Stimulated activated CD8-positive, alpha-beta memory T cell treated with anti-CD3 and anti-CD28 coated beads, Interleukin-15, amount 100 ng/mL, for 1 hour (primary cell): ENCODE measurements at places on chromosomes 3 and 15.

DNA sequence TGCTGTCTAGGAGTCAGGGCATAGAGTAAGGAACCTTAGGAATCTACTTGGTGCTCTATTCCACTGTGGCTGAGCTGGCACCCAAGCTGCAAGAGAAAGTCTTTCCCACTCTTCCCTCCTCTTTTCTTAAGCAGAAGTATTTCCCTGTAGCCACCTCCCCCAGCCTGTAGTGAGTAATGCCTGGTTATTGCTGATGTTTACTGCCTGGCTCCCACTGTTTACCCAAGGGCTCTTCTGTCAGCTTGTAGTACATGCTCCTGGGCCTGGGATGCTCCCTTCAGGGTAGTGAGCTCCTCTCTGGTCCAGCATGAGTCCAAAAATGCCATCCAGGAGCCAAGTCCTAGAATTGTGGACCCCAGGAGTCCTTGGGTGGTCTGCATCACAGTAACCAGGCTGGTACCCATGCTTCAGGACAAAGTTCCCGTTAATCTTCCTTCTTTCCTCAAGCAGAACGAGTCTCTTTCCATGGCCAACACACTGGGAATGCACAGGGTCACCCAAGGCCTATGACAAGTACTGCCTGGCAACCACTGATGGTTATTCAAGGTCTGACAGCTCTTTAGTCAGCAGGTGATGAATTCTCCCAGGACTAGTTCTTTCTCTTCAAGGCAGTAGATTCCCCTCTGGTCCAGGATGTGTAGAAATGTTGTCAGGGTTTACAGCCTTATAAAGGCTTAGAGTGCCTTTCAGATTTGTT lies 17.6 kb downstream of the GALK2 start:
- DNase-seq = no peak

DNA sequence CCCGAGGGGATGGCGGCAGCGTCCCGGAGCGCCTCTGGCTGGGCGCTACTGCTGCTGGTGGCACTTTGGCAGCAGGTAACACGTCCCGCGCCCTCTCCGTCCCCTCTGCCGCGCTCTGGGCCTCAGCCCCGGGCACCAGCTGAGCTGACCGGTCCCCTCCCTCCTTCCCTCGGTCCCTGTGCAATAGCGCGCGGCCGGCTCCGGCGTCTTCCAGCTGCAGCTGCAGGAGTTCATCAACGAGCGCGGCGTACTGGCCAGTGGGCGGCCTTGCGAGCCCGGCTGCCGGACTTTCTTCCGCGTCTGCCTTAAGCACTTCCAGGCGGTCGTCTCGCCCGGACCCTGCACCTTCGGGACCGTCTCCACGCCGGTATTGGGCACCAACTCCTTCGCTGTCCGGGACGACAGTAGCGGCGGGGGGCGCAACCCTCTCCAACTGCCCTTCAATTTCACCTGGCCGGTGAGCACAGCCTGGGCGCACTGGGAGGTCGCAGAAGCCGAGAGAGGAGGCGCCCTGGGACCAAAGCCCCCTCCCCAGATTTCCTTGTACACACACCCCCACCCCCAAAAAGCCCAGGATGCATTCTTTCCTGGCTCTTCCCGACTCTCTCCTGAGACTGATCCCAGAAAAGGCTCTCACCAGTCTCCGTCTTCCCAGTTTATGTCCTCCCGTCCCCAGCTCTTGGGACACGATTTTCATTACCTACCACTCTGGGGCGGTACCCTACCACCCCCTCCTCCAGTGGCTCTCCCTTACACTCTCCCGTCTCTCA lies 705 bp downstream of the DLL4 start:
- no peak for DNase-seq

- DNase-seq = no peak
Measured at GRCh38 chr3:155912579-155913190, 42.2 kb downstream of the GMPS start.

GRCh38 chr15:79516155-79516554 lies 84.0 kb downstream of the MINAR1 start:
- no peak for DNase-seq

DNA sequence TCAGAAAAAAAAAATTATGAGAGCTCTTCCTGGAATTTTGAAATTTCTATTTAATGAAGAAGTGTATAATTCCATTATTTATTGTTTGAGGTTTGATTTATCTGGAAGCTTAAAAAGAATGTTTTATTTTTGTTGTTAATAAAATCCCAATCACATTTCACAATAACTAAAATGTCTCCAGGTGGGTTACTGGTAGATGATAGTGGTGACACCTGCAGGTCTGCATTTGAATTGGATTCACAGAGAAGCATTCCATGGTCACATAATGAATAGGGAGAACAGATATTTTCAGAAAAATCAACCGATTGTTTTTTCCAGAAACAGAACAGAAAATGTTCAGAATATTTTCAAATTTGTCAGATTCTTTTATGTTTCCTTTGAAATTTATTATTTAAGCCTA lies 48.3 kb downstream of the ASB7 start:
- DNase-seq = no peak

DNA sequence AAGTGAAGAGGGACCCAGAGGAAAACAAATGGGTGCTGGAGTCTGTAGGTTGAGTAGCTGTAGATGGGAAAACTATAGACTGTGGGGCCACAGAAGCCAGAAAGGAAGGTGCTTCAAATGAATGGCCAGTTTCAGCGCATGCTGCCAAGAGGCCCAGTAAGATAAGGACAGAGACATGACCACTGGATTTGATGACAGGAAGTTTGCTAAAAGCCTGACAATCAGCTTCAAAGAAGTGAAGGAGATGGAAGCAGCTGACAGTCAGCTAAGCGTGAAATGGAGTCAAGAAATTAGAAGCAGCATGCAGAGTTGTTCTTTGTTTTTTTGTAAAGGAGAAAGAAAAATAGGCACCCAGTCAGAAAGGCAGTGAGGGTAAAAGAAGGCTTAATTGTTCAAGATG lies 24.9 kb downstream of the TXNRD3 start:
- no peak for DNase-seq

GRCh38 chr15:58066042-58066867 lies 744 bp upstream of the ALDH1A2 start:
- no peak for DNase-seq

GRCh38 chr3:75136100-75136897 lies 521.8 kb upstream of the CNTN3 start:
- no peak for DNase-seq

- DNase-seq = no peak
Measured at GRCh38 chr3:48415251-48415953, 14.5 kb downstream of the PLXNB1 start.

- DNase-seq = no peak
Measured at GRCh38 chr3:87173071-87173470, 54.0 kb upstream of the CHMP2B start.

DNA sequence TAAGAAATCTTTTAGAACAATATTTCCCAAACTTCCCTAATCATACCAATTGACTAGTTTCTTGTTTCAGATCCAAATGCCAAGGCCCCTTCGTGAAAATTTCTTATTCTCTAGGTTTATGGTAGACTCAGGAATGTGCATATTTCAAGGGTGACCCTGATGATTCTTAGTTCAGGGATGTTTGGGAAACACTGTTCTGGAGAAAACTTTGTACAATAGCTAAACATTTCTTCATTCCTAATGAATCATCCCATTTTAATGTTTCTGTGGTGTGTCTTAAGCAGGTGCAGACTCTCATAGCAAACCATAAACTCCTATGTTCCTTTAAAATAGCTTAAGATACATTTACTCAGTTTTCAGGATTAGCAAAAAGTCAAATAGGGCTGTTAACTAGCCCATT lies 314.5 kb downstream of the TIGIT start:
- DNase-seq = no peak

GRCh38 chr3:197404030-197404429 lies 105.6 kb upstream of the DLG1 start:
- DNase-seq = no peak
